Anterior cingulate cortex (tissue), 58 donors: ENCODE measurements at places on chromosomes 5 and 9.

GRCh38 chr5:39451276-39451941 is 26.6 kb upstream of the DAB2 start:
- no peak for DNase-seq

- DNase-seq, result no peak
Observed at GRCh38 chr9:104556830-104557634, 11.9 kb upstream of the OR13C8 start.

DNA sequence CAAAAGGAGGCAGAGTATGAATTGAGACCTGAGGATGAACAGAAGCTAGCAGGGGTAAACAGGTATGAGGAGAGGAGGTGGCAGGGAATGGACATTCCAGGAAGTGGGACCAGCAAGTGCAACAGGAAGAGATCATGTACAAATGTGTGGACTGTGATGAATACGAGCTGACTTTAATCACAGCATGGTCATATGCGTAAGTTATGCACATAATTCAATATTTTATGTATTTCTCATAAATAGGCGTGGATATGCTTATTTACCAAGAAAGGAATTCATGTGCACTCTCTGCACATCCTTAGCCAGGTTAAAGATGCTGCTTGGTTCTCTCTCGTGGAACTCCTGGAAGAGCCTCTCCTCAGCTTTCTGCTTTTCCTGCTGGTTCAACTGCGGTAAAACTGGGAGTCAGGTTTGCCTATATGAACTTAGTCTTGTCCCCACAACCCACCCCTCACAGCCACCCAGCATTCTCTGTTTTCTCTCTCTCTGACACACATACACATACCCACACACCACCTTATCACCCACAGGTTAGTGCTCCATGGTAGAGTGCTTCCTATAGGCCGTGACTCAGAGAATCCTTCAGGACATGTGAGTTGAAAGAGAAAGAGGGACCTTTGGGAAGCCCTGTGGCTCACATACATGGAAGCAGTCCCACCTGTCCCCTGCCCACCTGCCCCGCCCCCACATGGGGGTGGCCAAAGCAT is 35.7 kb downstream of the TRPC7 start:
- no peak for DNase-seq

DNA sequence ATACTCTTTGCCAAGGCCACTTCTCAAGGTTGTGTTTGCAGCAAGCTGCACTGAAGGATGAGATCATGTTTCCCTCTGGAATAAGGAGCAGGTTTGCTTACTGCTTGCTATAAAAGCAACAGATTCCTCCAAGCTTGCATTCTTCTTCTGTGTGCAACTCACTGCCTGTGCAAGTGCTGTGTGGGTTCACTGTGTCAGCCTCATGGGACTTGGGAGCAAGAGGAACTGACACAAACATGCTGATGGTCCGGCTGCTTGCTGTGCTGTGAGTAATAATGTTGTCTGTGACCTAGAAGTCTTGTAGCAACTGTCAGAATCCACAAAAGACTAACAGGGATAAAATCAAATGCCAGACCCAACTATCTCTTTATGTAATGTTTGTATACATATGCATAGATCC is 33.6 kb upstream of the SHC3 start:
- DNase-seq, result no peak

- DNase-seq, result no peak
Observed at GRCh38 chr5:116763987-116764866, 189.6 kb upstream of the SEMA6A start.

DNA sequence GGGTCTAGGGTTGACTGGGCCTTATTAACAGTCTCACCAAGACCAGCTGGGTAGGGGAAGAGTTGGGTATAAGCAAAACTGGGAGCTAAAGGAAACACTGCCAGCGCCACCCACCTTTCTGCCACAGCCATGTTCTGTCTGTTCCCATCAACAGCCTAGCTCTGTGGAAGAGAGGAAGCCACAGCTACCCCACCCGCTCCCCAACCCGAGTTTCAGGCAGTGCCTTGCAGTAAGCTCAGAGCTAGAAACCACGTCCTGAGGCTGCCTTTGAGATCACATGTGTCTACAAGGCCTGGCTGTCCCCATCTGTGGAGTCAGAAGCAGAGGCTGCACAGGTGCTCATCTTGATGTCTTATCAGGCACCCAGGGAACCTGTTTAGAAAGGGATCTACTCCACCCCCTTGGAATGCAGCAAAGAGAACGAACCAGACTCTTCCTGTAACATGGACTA is 15.3 kb downstream of the HNRNPH1 start:
- no peak for DNase-seq
